Naive B cell (primary cell): ENCODE measurements at places on chromosomes 1 and 21.

- H3K27me3 ChIP-seq = no peaks in the 10 kb centered on the region
- no peak overlapping the region for H3K27ac ChIP-seq
- H3K4me1 ChIP-seq = no peaks in the 10 kb centered on the region
Measured at GRCh38 chr1:94940738-94941137, 13.8 kb upstream of the CNN3 start.

GRCh38 chr1:145985502-145986439 lies 10.6 kb downstream of the TXNIP start:
- peak overlapping the region; percentile 31 for H3K4me3 ChIP-seq
- peak overlapping the region; percentile 76 for H3K27ac ChIP-seq
- no peak for DNase-seq

DNA sequence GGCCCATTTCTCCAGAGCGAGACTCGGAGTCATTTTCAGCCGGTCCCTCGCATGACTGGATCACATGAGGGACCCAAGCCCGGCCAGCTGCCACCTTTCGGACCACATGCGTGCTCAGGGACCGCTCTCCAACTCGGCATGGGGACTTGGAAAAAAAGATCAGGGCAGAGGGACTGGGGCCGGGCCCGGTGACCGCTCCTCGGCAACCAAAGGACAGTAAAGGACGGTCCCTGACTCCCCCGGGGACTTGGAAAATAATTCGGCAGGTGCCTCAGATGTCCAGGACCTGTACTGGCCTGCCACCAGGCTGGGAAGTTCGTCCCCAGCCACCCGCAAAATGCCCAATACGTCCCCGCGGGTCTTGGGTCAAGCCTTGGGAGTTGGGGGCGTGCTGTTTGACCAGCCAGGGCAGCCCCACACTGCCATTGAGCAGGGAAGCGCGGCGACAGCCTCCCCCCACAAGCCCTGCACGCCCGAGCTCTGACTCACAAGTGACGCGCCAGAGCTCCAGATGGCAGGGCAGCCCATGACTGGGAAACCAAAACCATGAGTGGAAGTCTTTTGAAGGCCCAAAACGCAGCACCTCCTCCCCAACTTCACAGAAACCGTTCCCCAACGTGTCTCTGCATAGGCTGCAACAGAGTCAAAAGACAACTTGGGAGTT lies 134.5 kb downstream of the LIPI start:
- H3K36me3 ChIP-seq = no peaks in the 10 kb centered on the region
- no peak for DNase-seq
- H3K27me3 ChIP-seq = no peaks in the 10 kb centered on the region
- no peaks in the 10 kb centered on the region for H3K4me1 ChIP-seq
- H3K27ac ChIP-seq = no peak overlapping the region

- H3K4me3 ChIP-seq = peak overlapping the region; percentile 90
- H3K27me3 ChIP-seq = no peaks in the 10 kb centered on the region
- H3K36me3 ChIP-seq = peaks cover 7% of the 10 kb centered on the region
- H3K4me1 ChIP-seq = peaks cover 17% of the 10 kb centered on the region
Measured at GRCh38 chr1:174990382-174990999, 9.3 kb upstream of the CACYBP start.

DNA sequence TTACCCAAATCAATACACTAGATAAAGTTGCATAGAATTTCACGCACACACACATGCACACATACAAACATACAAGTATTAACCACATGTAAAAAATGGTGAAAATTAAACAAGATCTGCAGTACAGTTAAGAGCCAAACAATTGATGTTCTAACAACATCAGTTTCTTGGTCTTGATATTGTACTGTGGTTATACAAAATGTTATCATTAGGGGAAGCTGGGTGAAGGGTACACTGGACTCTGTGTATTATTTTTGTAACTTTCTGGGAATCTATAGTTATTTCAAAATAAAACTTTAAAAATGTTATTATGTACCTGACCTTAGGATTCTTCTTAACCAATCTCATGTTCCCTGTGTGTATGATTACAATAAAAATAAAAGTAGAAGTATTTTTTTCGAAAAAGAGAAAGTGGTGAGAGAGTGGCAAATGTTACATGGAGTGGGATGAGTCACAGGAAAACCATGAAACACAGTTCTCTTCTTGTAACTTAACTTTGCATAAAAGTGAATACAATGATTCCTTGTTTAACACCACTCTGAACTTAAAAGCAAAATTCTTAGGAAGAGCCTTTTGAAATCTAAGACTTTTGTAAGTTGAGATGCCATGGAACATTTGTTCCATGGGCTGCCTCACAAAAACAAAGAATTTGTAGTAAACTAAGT lies 101.6 kb upstream of the RUNX1 start:
- no peak overlapping the region for H3K4me3 ChIP-seq
- H3K27me3 ChIP-seq = no peaks in the 10 kb centered on the region
- H3K4me1 ChIP-seq = no peaks in the 10 kb centered on the region
- peaks cover 4% of the 10 kb centered on the region for H3K36me3 ChIP-seq
- no peak overlapping the region for H3K27ac ChIP-seq
- no peak for DNase-seq

GRCh38 chr1:204970937-204971336 lies 72.1 kb upstream of the CNTN2 start:
- peaks cover 13% of the 10 kb centered on the region for H3K4me1 ChIP-seq
- H3K36me3 ChIP-seq = no peaks in the 10 kb centered on the region
- H3K27ac ChIP-seq = no peak overlapping the region
- no peak for DNase-seq

GRCh38 chr21:38352536-38353219 lies 95.9 kb downstream of the KCNJ15 start:
- H3K27me3 ChIP-seq = peaks cover 25% of the 10 kb centered on the region
- no peak overlapping the region for H3K27ac ChIP-seq
- DNase-seq = no peak
- no peak overlapping the region for H3K4me3 ChIP-seq
- peaks cover 7% of the 10 kb centered on the region for H3K4me1 ChIP-seq
- H3K36me3 ChIP-seq = no peaks in the 10 kb centered on the region

GRCh38 chr1:9289711-9290485 lies 2.8 kb upstream of the SPSB1 start:
- no peaks in the 10 kb centered on the region for H3K27me3 ChIP-seq
- no peak overlapping the region for H3K27ac ChIP-seq
- H3K4me1 ChIP-seq = peaks cover 4% of the 10 kb centered on the region
- H3K36me3 ChIP-seq = peaks cover 11% of the 10 kb centered on the region

GRCh38 chr1:61007534-61008364 lies 74.6 kb upstream of the NFIA start:
- H3K27me3 ChIP-seq = no peaks in the 10 kb centered on the region
- no peak for DNase-seq
- no peak overlapping the region for H3K27ac ChIP-seq
- H3K36me3 ChIP-seq = no peaks in the 10 kb centered on the region

DNA sequence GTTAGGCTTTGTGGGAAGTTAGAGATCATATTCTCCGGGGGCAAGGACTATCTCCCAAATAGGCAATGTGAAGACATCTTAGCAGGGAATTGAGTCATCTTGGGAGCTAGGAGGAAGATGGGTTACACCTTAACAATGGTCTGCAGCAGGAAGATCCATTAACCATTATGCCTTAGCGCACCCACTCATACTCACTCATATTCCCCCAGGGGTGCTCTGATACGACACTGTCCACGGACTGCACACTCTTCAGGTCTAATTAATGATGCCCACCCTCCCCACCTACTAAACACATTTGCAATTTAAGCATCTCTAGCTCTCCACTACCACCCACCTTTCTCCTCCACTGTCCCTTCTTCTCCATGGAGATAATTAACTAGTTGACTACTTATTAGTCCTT lies 857 bp upstream of the AK5 start:
- peaks cover 34% of the 10 kb centered on the region for H3K4me1 ChIP-seq
- peaks cover 56% of the 10 kb centered on the region for H3K27me3 ChIP-seq
- no peaks in the 10 kb centered on the region for H3K36me3 ChIP-seq
- H3K4me3 ChIP-seq = peak overlapping the region; percentile 78
- DNase-seq = no peak
- peak overlapping the region; percentile 42 for H3K27ac ChIP-seq

DNA sequence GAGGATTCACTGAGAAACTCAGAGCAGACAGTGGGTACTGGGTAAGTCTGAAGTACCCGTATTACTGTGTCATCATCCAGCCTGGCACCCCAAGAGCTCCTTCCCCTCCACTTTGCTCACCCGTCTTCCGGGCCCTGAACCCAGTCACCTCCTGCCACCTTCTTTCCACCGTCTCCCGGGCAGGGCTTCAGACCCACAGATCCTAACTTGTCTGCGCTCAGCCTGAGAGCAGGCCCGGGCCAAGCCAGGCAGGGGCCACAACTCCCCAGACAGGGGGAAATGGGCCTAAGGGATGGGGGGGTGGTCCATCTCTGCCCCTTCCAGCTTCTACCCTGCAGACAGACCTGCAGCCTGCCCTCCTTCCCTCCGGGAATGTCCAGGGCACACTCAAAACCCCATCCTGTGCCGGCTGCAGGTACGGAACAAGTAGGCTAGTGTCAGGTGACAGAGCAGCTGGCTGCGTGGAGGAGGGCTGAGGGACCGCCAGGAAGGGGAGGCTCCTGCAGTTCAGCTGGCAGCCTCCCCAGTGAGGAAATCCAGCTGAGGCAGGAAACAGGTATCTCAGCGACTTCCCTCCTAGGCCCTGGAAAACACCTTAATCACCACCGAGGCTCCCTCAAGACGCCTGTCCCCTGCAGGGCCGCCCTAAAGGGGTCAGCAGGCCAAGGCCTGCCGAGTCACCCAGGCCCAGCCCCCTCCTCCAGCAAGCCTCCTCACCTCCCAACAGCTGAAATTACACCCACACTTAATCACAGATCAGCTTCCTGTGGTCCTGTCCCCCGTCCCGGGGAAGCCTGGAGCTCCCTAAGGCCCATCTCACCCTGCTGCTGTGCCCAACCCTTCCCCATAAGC lies 3.5 kb downstream of the HSPG2 start:
- H3K4me3 ChIP-seq = no peak overlapping the region
- H3K27ac ChIP-seq = peak overlapping the region; percentile 57
- DNase-seq = no peak
- peaks cover 42% of the 10 kb centered on the region for H3K27me3 ChIP-seq

- H3K4me1 ChIP-seq = peaks cover 31% of the 10 kb centered on the region
- H3K27me3 ChIP-seq = no peaks in the 10 kb centered on the region
- no peak overlapping the region for H3K4me3 ChIP-seq
- peaks cover 9% of the 10 kb centered on the region for H3K36me3 ChIP-seq
- peak overlapping the region; percentile 43 for H3K27ac ChIP-seq
- DNase-seq = no peak
Measured at GRCh38 chr1:87051965-87052364, 137.5 kb downstream of the HS2ST1 start.

DNA sequence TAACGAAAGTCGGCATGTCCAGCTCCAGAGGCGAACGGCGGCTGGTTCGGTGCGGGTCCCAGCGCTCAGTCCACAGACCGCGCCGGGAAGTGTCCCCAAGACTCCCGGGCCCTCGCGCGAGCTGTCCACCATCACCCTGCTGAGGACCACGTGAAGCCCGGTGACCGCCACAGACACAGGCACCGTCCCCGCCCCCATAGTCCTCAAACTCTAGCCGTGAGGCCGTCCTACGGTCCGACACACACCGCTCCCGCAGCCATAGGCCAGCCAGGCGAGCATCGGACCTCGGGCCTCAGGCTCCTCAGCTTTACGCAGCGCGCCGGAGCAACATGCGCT lies 535 bp downstream of the SETD4 start:
- peaks cover 16% of the 10 kb centered on the region for H3K4me1 ChIP-seq
- peak overlapping the region; percentile 93 for H3K27ac ChIP-seq
- H3K36me3 ChIP-seq = peaks cover 19% of the 10 kb centered on the region
- H3K4me3 ChIP-seq = peak overlapping the region; percentile 97
- H3K27me3 ChIP-seq = peaks cover 9% of the 10 kb centered on the region

GRCh38 chr1:245469734-245470133 lies 314.9 kb downstream of the KIF26B start:
- no peak for DNase-seq
- no peaks in the 10 kb centered on the region for H3K36me3 ChIP-seq
- no peak overlapping the region for H3K4me3 ChIP-seq
- no peak overlapping the region for H3K27ac ChIP-seq
- no peaks in the 10 kb centered on the region for H3K27me3 ChIP-seq

DNA sequence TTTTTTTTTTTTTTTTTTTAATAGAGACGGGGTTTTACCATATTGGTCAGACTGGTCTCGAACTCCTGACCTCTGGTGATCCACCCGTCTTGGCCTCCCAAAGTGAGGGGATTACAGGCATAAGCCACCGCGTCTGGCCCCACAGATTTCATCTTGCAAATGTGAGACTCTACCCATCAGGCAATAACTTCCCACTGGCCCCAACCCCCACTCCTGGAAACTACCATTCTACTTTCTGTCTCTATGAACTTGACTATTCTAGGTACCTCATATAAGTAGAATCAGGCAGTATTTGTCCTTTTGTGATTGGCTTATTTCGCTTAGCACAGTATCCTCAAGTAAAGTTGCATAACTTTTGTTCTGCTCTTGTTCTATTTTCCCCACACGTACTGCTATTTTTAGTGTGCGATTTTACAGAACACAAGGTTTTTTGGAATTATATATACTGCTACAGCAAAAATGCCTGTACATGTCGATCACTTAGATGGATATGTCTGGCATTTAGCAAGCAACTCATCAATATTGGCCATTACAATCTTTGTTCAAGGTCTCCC lies 40.2 kb downstream of the ECE1 start:
- peaks cover 16% of the 10 kb centered on the region for H3K36me3 ChIP-seq
- no peak overlapping the region for H3K27ac ChIP-seq
- no peaks in the 10 kb centered on the region for H3K27me3 ChIP-seq
- H3K4me3 ChIP-seq = no peak overlapping the region
- H3K4me1 ChIP-seq = peaks cover 6% of the 10 kb centered on the region
- DNase-seq = no peak

GRCh38 chr1:56459260-56459659 lies 120.1 kb downstream of the PLPP3 start:
- peaks cover 8% of the 10 kb centered on the region for H3K4me1 ChIP-seq
- DNase-seq = no peak
- H3K36me3 ChIP-seq = no peaks in the 10 kb centered on the region

DNA sequence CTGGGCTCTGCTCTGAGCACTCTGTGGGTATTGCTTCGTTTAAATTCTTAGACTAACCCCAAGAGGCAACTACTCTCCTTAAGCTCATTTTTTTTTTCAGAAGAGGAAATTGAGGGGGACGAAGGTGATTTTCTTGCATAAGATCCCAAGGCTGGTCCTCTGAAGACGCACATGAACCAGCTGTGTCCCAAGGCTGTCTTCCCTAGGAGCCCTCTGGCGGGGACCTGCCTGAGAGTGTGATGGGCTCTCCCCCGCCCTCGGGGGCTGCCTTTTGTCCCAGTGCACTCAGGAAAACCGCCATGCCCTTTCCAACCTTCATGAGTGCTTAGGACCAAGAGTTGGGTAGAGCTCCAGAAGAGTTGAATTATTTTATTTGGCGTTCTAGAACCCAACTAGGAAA lies 21.7 kb downstream of the UMODL1 start:
- H3K4me3 ChIP-seq = no peak overlapping the region
- H3K36me3 ChIP-seq = no peaks in the 10 kb centered on the region
- no peaks in the 10 kb centered on the region for H3K4me1 ChIP-seq
- peaks cover 8% of the 10 kb centered on the region for H3K27me3 ChIP-seq
- no peak overlapping the region for H3K27ac ChIP-seq

- no peaks in the 10 kb centered on the region for H3K4me1 ChIP-seq
- H3K27me3 ChIP-seq = peaks cover 27% of the 10 kb centered on the region
Measured at GRCh38 chr1:202671399-202671798, 38.9 kb downstream of the SYT2 start.

- peaks cover 16% of the 10 kb centered on the region for H3K27me3 ChIP-seq
- no peaks in the 10 kb centered on the region for H3K4me1 ChIP-seq
- no peak overlapping the region for H3K4me3 ChIP-seq
- H3K27ac ChIP-seq = no peak overlapping the region
Measured at GRCh38 chr1:4652631-4653327, 1.6 kb upstream of the AJAP1 start.

- no peaks in the 10 kb centered on the region for H3K36me3 ChIP-seq
- H3K4me1 ChIP-seq = no peaks in the 10 kb centered on the region
- H3K27me3 ChIP-seq = peaks cover 18% of the 10 kb centered on the region
- H3K4me3 ChIP-seq = no peak overlapping the region
Measured at GRCh38 chr1:110515891-110516290, 3.1 kb downstream of the KCNA10 start.
